ENCODE measurements at places on chromosomes 4 and X. TPM values are rescaled to one million over a fixed set of nuclear protein-coding genes. Genes with fewer than 3 reads are reported as not detected.

GLRA2 gene
- total RNA-seq, result not detected

- H3K36me3 ChIP-seq, result no peaks in the 10 kb centered on the region
- no peak overlapping the region for H3K27ac ChIP-seq
- no peaks in the 10 kb centered on the region for H3K4me1 ChIP-seq
- no peak overlapping the region for H3K4me3 ChIP-seq
Measured at GRCh38 chrX:144715337-144715736, 532.0 kb upstream of the SPANXN1 start.

MAGEA1 gene
- not detected for total RNA-seq

HSD17B13 gene
- total RNA-seq, result 0.48 TPM

DNA sequence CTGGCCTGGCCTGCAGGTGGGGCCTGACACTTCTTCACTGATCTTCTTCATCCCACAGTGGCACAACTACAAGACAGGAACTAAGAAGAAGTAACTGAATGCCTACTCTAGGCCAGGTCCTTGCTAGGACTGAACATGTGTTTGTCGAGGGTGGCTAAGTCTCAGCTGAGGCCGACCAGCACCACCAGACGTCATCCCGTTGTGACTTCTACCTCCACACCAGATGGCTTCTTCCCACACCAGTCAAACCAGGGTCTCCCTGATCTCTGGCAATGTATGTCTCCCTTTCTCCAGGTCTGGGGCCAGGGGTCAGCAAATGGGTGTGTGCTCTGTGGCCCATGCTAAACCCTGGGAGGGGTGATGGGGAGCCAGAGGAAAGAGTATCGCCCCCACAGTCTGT is 40.2 kb downstream of the PJA1 start:
- H3K27ac ChIP-seq, result no peak overlapping the region
- H3K27me3 ChIP-seq, result peaks cover 10% of the 10 kb centered on the region
- H3K4me1 ChIP-seq, result no peaks in the 10 kb centered on the region
- no peak overlapping the region for H3K4me3 ChIP-seq
- DNase-seq, result no peak

S100P gene
- total RNA-seq, result 1.5 TPM

DNA sequence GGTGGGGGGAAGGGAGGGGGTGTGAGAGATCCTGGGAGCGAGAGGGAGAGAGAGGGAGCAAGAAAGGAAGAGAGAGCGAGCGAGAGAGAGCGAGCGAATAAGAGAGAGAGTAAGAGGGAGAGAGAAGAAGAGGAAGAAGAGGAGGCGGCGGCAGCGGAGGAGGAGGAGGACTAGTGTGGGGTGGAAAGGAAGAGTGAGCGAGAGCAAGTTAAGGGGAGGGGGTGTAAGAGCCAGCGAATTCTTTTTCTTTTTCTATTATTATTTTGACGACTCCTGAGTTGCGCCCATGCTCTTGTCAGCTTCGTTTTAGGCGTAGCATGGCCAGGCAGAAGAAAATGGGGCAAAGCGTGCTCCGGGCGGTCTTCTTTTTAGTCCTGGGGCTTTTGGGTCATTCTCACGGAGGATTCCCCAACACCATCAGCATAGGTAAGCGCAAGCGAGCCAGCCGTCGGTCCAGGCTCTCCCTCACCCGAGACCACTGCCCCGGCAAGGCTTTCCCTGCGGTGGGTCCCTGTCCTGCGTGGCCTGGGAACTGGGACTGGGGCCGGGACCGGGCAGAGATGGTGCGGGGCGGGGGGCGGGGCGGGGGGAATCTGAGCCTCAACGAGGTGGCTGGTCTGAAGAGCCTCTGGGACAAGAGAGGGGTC is at the start of gene GRIA3:
Gene GRIA3, plus strand, starts transcription at position 60 of the 647 bp plus-strand sequence. Its CDS starts 258 bp downstream, at position 318.
- DNase-seq, result no peak
- H3K36me3 ChIP-seq, result no peaks in the 10 kb centered on the region
- H3K4me3 ChIP-seq, result peak within 1 kb of the TSS; percentile 52
- H3K27me3 ChIP-seq, result peaks cover 31% of the 10 kb centered on the region

DNA sequence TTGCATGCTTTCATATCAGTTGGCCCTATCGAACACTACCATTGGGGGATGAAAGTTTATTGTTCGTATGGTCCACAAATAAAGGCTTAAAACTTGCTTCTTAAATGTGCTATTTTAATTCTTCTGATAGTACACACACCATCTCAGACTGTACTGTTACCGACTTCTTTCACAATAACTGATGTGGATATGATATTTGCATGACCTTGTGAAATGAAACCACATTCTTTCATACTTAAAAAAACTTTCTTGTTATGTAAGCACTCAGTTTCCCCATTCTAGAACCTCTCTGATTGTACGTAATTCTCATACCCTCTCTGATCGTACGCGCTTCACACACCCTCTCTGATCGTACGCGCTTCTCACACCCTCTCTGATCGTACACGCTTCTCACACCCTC is 12.0 kb upstream of the WDR19 start:
- DNase-seq, result no peak
- H3K4me3 ChIP-seq, result no peak overlapping the region
- H3K4me1 ChIP-seq, result no peaks in the 10 kb centered on the region
- H3K27me3 ChIP-seq, result peaks cover 20% of the 10 kb centered on the region
- no peaks in the 10 kb centered on the region for H3K36me3 ChIP-seq
- H3K27ac ChIP-seq, result no peak overlapping the region

STATH gene
- not detected for total RNA-seq

DNA sequence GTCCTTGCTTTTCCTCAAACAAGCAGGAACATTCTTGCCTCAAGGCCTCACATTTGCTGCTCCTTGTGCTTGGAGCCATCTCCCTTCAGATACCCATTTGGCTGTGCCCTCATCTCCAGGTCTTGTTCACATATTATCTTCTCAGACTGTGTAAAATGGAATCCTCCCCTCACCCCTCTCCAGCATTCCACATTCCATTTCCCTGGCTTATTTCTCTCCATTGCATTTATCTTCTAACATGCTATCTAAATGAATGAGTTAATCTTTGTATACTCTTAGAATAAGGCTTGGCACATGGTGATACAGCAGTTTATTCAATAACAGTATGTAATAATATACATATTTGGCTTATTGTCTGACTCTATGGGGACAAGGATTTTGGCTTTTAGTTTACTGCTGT is 8.8 kb upstream of the GALNT7 start:
- H3K4me3 ChIP-seq, result no peak overlapping the region
- H3K27ac ChIP-seq, result no peak overlapping the region
- peaks cover under 1% of the 10 kb centered on the region for H3K4me1 ChIP-seq
- H3K36me3 ChIP-seq, result peaks cover 9% of the 10 kb centered on the region
- DNase-seq, result no peak
- H3K27me3 ChIP-seq, result no peaks in the 10 kb centered on the region

DNAAF6 gene
- not detected for total RNA-seq

- H3K27ac ChIP-seq, result peak within 1 kb of the TSS; percentile 81
- peak within 1 kb of the TSS; percentile 84 for H3K4me3 ChIP-seq
- peaks cover 3% of the 10 kb centered on the region for H3K36me3 ChIP-seq
- H3K27me3 ChIP-seq, result no peaks in the 10 kb centered on the region
- peak; percentile 53 for DNase-seq
Measured at GRCh38 chrX:154409222-154409871, at the start of gene DNASE1L1. Gene DNASE1L1, minus strand, starts transcription at chrX:154409254. Its CDS starts 3,686 bp downstream, at chrX:154405568.

CXCL3 gene
- total RNA-seq, result not detected

- DNase-seq, result no peak
- no peak overlapping the region for H3K27ac ChIP-seq
- no peaks in the 10 kb centered on the region for H3K4me1 ChIP-seq
- no peaks in the 10 kb centered on the region for H3K36me3 ChIP-seq
- H3K4me3 ChIP-seq, result no peak overlapping the region
Measured at GRCh38 chrX:143429811-143430210, 87.5 kb downstream of the SPANXN3 start.

DNA sequence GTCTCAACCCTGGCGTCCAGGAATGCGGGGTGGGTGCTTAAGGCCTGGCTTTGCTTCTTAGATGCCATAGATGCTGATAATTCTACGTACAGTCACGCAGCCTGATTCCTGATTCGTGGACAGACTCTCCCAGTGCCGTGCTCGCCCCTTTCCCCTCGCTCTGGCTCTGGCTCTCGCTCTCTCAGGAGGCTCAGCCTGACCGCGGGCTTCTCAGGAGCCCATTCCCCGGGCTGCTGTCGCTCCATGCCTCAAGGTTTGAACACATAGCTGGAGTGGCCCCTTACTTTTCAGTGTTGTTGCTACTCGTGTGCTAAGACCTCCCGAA is 59.2 kb upstream of the ZC4H2 start:
- no peak for DNase-seq
- peak overlapping the region; percentile 93 for H3K27ac ChIP-seq
- peaks cover 9% of the 10 kb centered on the region for H3K4me1 ChIP-seq
- H3K36me3 ChIP-seq, result no peaks in the 10 kb centered on the region
- H3K27me3 ChIP-seq, result no peaks in the 10 kb centered on the region
- peak overlapping the region; percentile 94 for H3K4me3 ChIP-seq

- no peak for DNase-seq
- no peak overlapping the region for H3K4me3 ChIP-seq
- no peaks in the 10 kb centered on the region for H3K27me3 ChIP-seq
Measured at GRCh38 chrX:68396953-68397352, 36.3 kb downstream of the OPHN1 start.

DNA sequence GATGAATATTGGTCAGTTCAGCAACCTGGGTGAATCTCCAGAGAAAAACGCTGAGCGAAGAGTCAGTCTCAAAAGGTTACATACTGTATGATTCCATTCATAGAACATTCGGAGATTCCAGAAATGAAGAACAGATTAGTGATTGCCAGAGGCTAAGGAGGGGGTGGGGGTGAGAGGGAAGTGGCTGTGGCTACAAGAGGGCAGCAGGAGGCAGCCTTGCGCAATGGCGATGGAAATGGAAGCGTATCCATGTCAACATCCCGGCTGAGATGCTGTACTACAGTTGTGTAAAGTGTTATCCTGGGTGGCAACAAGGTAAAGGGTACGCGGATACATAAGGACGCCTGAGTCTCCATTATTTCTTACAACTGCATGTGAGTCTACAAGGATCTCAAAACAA is 18.0 kb downstream of the LYAR start:
- H3K36me3 ChIP-seq, result peaks cover 20% of the 10 kb centered on the region
- no peak overlapping the region for H3K4me3 ChIP-seq
- no peak for DNase-seq
- H3K27me3 ChIP-seq, result no peaks in the 10 kb centered on the region

DNA sequence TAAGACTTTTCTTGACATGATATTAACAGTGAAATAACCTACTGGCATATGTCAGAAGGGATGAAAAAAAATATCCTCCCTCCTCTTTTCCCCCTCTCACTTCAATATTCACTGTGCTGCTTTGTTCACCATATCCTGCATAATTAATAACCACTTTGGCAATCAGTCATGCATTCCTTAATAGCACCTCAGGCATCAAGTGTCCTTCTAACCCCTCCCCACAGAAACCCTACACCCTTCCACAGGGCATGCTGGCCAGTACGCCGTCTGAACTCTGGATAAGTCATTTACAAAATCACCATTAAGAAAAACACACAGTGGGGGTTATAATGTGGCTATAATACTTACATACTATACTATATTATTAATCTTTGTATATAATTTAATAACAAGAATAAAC is 165.9 kb downstream of the PDGFC start:
- no peak overlapping the region for H3K4me3 ChIP-seq
- DNase-seq, result no peak
- H3K36me3 ChIP-seq, result no peaks in the 10 kb centered on the region
- H3K27me3 ChIP-seq, result no peaks in the 10 kb centered on the region
- H3K4me1 ChIP-seq, result no peaks in the 10 kb centered on the region

GRCh38 chr4:148834804-148835631 is 392.8 kb upstream of the NR3C2 start:
- H3K4me3 ChIP-seq, result peak overlapping the region; percentile 51
- peaks cover 7% of the 10 kb centered on the region for H3K4me1 ChIP-seq
- H3K27me3 ChIP-seq, result peaks cover 2% of the 10 kb centered on the region
- H3K36me3 ChIP-seq, result peaks cover 2% of the 10 kb centered on the region
- no peak for DNase-seq
- H3K27ac ChIP-seq, result peak overlapping the region; percentile 68

GRCh38 chrX:21723814-21724213 is 34.1 kb downstream of the SMPX start:
- no peaks in the 10 kb centered on the region for H3K4me1 ChIP-seq
- no peaks in the 10 kb centered on the region for H3K27me3 ChIP-seq
- no peak overlapping the region for H3K27ac ChIP-seq
- H3K36me3 ChIP-seq, result no peaks in the 10 kb centered on the region

XAGE2 gene
- not detected for total RNA-seq

DNA sequence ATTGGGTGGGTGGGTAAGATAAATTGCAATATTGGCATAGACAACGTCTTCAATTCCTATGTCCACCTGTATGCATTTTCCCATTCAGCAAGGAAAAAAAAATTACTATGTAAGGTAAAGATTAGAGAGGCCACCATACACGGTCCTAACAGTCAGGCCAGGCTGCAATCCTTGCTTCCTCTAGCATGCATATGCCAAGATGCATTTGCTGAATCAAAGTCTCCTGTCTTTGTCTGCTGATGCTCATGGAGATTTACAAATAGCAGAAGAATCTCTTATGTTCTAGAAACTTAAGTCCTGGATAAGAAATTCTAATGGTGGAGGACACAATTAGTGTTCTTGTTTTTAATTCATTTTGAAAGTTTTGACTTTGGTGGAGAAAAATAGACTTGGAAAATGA is 206.8 kb downstream of the PDGFC start:
- no peak for DNase-seq
- H3K27me3 ChIP-seq, result no peaks in the 10 kb centered on the region
- H3K36me3 ChIP-seq, result no peaks in the 10 kb centered on the region
- H3K27ac ChIP-seq, result no peak overlapping the region

DNA sequence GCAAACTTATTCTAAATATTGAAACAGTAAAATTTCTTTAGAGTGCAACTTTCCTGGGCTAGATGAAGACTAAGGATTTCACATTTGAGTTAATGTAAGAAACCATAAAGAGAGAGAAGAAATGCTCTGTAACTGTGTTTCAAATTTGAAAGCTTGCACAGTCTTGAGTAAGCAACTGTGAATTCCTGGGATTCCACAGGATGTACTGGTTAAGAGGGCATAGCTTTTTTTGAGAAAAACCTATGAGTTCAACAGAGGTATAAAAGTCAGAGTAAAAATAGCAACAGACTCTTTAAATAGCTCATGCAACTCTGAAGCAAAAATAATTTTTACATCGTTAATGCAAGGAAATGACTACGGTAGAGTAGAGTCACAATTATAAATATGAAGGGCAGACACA is 25.5 kb downstream of the ZNF330 start:
- peaks cover 3% of the 10 kb centered on the region for H3K27me3 ChIP-seq
- DNase-seq, result no peak
- peaks cover 18% of the 10 kb centered on the region for H3K4me1 ChIP-seq
- peak overlapping the region; percentile 45 for H3K4me3 ChIP-seq
- H3K36me3 ChIP-seq, result peaks cover 3% of the 10 kb centered on the region

RIBC1 gene
- total RNA-seq, result 1.2 TPM

GRCh38 chrX:68827848-68828624 is 785 bp upstream of the EFNB1 start:
- H3K4me3 ChIP-seq, result peak overlapping the region; percentile 87
- DNase-seq, result peak; percentile 76
- H3K27ac ChIP-seq, result peak overlapping the region; percentile 75
- H3K27me3 ChIP-seq, result peaks cover 2% of the 10 kb centered on the region
- peaks cover 10% of the 10 kb centered on the region for H3K4me1 ChIP-seq
- H3K36me3 ChIP-seq, result no peaks in the 10 kb centered on the region

MAGEA4 gene
- not detected for total RNA-seq

Measured in activated naive CD8-positive, alpha-beta T cell treated with anti-CD3 and anti-CD28 coated beads, Interleukin-2, amount 10 ng/mL, durations not matched to agents 7 days and 5 days (primary cell).